Pancreas (tissue), 10 donors: ENCODE measurements at places on chromosomes 5 and 9.

DNA sequence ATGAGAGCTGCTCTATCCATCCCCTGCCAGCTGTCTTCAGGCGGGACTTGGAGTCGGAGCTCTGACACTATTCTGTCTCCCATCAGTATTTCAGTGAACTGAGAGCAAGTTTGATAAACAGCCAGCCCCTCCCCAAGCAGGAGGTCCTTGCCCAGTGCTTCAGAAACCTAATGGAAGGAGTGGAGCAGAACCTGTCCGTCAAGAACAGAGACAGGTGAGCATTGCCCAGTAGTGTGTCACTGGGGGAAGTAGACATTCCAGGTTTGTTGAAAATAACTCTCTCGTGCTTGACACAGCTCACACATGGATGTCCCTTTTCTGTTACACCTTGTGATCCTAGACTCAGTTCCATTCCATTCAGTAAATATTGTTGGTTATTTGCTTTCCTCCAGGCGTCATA is 13.2 kb upstream of the TLX3 start:
- DNase-seq = no peak

GRCh38 chr5:93915142-93915553 is 173.7 kb upstream of the POU5F2 start:
- DNase-seq = no peak

- peak; percentile 73 for DNase-seq
These were observed 10.8 kb upstream of the CCDC69 start for GRCh38 chr5:151234476-151235238.

- no peak for DNase-seq
These were observed 157.3 kb upstream of the EPB41L4A start for GRCh38 chr5:112576298-112576925.

GRCh38 chr5:32223972-32224609 is 50.0 kb upstream of the GOLPH3 start:
- no peak for DNase-seq
